ENCODE measurements at places on chromosomes 2 and 18.

GRCh38 chr2:138943470-138943869 is 163.3 kb upstream of the NXPH2 start:
- DNase-seq, result no peak

DNA sequence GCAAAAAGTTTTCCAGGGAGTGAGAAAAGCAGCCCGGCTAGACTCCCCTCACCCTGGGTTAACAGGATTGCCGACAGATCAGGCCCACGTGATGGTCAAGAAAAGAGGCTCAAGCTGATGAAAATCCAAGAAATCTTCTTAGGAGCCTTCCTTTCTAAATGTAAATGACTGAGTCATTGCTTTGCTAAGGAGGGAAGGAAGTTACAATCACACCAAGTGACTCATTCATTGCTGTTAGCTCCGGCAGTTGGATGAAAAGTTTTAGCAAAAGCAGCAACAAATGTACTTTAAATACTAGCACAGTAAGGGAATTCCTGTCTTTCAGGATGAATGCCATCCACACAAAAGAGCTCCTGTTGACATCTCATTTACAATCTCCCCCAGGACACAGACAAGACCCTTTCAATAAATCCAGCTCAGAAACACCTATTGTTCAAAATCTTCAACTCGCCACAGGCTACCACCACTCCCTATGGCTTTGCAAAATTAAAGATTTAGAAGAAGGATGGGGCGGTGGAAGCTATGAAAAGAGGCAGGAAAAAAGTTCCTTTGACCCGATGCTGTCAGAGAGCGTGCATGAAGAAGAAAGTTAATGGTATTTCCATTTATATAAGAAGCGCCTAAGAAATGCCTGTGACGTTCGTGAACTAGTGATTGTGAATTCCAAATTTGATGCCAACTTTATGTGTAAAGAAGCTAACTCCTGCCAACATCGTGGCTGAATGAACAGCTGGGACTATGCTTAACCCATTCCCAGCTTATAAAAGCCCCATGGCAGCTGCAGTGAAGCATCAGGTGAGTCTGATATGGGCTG is 153.7 kb downstream of the TGIF1 start:
- DNase-seq, result peak; percentile 75

GRCh38 chr2:47360927-47361326 is 42.0 kb upstream of the MSH2 start:
- DNase-seq, result peak; percentile 87

- DNase-seq, result no peak
Observed at GRCh38 chr18:40341701-40342100, 1613.3 kb upstream of the PIK3C3 start.

- peak; percentile 38 for DNase-seq
Observed at GRCh38 chr2:158773121-158773520, 22.0 kb upstream of the DAPL1 start.

DNA sequence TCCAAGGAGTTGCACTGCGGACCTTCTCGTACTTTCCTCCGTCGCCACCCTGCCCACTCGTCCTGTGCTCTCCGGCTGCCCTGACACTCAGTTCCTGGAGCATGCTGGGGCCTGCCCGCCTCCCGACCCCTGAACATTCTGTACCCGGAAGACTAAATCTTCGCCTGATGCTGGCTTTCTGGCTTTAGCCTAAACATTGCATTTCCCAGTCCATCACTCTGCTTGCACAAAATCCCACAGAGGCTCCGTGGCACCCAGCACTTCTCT is 550 bp upstream of the SFXN5 start:
- no peak for DNase-seq

DNA sequence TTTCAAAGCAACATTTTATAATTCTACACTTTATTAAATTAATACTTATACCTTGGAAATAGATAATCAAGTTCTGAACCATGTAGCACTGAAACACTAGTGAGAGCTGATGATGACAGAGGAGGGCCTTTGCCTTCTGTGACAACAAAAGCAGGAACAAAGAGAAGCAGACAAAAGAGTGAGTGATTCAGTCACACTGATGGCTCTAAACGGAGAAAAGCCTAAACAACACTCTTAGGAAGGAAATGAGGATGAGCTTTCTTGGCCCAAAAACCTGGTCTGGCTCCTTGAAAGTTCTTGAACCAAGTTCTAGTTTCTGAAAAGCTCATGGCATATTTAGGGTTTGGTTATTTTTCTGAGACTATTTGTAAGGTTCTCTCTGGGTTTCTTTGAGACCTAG is 271.9 kb downstream of the DPP10 start:
- DNase-seq, result no peak

- DNase-seq, result no peak
Observed at GRCh38 chr18:42192251-42193248, 237.5 kb downstream of the PIK3C3 start.

DNA sequence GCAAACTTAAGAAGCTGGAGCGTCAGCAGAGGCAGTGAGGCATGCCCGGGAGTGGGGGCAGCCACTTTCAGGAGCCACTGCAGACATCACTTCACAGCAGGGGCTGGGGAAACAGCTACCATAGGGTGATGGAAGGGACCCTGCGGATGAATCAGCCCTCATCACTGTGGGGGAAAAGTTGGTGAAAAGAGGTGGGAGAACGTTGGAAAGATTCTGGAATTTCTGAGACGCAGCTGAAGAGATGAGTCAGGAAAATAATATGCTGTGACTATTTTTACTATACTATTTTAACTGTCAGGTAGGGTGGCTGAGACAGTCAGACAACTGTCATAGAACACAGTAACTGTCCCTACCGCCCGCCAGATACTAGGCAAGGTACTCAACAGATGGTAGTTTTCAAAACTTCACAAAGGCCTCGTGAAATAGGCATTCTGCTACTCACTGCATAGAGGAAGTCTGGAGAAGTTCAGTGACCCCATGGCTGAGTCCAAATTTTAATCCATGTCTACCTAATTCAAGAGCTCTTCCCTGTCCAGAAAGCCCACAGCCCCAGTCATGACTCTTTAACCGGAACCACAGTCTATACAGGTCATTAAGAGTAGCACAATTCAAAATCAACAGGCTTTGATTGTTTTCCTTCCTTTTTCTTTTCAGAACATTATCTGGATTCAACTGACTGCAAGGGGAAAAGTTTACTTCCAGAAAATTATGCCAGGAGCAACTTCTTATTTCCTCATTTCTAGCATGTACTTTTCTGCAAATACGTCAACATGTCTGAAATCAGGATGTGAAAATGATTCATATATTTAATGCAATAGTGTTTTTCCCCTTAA is 39.3 kb upstream of the EPB41L3 start:
- peak; percentile 63 for DNase-seq

- DNase-seq, result peak; percentile 5
Observed at GRCh38 chr18:69840001-69840400, 107.7 kb downstream of the CD226 start.

DNA sequence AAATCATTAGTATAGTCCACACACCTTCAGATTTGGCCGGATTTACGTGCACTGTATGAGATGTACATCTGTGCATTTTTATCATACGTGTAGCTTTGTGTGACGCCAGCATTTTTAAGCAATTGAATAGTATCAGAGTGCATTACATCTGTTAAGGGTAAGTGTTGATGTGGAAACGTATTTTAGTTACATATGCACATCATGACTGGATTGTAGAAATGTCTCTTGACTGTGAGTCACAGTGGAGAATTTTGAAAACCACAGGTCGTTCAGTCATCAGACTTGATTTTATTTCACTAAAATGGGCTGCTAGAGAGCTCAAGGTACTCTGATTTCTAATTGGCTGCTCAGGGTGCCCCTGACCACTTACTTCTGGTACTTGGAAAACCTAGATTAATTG is 5.4 kb upstream of the GPBAR1 start:
- DNase-seq, result no peak

DNA sequence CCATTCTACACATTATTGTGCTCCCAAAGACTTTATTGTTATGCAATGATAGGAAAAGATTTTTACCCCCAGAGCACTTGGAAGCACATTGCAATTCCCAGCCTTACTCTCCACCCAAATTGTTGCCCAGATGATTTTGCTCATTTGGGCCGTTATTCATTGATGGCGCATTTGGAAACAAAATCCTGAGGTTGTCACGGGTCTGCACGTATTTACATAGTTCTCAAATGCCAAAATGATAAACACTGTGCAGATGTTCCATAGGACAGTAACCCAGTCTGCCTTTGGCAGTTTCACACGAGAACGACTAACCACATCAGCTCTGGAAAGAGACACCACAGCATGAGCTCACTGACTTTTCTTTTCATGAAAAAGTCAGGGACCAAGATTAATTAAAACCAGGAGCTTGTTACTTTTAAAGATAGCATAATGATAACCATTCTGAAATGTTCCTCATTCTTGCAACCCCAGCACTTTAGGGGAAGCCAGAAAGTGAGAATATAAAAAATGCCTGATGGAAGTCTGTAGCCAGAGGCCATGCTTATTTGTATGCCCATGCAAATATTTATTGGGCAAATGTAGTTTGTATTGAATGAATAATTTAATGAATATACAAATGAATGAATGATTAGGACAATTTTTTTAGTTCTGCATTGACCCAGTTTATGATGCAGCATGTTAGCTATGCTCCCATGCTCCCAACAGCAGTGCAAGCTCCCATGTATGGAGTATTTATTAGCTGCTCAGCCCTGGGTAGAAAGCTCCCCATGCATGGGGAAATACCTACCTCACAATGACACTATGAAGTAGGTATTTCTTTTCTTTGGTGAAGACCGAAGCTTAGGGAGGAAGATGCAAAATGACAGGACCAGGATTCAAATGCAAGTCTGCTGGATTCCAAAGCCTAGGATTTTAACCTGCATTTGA is 84.6 kb downstream of the MAIP1 start:
- DNase-seq, result peak; percentile 4

DNA sequence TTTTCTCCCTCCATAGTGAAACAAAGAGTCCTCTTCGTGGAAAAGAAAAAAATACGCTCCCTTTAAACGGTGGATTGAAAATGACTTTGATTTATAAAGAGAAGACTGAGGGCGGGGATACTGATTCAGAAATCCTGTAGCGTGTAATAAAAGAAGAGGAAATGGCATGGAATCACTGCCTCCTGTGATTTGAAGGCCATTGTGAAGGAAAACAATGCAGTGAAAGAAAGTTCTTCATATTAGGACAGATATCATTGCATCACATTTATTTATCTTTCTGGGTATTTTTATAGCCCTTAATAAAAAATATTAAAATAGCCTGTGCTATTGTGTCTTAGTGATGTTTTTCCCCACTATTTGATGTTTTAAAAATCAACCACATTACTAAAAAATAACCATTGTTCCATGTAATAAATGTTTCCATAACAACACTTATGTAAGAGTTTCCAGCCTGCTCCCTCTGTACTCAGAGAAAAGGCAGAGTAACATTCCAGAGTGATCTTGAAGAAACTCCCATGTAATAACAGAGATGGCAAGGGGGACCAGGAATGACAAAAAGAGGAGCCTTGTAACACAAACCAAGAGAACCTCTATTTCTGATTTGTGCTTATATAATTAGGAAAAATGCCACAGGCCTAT is 8.0 kb downstream of the MRPL33 start:
- DNase-seq, result no peak

- no peak for DNase-seq
Observed at GRCh38 chr2:48715042-48715899, 40.3 kb downstream of the LHCGR start.

DNA sequence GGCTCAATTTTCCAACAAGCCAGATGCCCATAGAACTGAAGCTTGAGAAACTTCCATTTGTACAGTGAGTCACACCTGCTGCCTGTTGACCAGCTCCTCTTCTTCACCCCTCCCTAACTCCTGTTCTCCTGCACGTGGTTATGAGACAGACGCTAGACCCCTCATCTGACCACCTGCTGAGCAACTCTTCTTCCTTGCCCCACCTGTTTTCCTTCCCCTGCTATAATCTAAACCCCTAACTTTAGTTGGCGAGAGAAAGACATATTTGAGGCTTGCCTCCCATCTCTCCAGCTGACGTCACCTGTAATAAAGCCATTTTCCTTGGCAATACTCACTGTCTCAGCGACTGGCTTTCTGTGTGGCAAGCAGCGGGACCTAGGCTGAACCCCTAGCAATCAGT is 22.3 kb upstream of the ITM2C start:
- peak; percentile 56 for DNase-seq

DNA sequence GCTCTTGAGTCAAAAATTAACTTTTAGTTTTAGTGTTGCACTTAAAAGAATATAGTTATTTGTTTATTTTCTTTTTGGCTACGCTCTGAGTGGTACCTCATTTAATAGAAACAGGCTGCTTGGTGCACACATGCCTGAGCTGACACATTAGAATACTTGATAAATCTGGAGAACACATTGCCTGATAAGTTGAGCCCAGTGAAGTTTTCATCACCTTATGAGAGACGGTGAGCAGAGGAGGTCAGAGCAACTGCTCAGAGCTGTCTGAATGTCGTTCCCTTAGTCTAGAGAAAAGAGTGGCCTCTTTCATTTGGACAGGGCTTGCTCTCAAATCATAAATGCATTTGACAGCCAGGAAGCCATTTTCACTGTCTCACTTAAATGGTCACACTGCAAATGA is 715.9 kb downstream of the MBD2 start:
- DNase-seq, result no peak

GRCh38 chr2:55296393-55296792 is 27.4 kb upstream of the MTIF2 start:
- no peak for DNase-seq

DNA sequence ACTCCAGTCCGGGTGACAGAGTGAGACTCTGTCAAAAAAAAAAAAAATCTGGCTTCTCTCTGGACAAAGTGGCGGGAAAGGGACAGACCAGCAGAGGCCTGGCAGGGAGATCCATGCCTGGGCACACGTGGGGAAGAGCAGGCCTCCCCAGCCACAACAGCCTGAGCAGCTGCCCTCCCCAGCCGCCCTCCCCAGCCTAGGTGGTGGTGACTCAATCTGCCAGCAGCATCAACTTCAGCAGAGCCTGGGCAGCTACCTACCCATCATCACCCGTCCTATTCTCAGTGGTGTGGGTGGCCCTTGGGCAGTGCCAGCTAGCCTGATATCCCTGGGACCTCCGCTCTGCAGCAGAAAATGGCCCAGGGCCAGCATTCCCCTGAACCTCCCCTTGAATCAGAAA is 612.4 kb downstream of the FBXO15 start:
- no peak for DNase-seq

DNA sequence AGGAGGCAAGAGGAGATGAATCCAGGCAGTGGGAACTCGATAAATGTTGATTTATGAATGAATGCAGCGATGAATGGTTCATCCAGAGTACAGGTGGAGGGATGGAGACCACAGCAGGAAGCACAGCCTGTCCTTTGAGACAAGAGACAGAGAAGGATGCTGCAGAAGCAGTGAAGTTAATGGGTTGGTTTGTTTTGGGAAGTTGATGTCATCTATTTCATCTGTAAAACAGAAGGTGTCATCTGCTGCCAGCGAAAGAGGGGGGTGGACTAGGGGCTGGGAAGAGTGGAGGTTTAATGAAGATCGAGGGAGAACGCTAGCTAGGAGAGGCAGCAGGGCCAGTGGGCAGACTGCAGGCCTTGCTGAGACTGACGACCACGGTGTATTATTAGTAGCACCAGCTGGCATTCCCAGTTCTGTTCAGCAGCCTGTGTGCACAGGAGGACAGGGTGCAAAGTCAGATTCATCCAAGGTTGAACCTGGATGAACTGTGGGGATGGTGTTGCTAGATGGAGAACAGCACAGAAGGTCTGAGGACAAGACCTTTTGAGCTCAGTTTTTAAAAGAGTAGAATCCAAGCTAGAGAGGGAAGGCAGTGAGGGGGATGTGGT is 120.3 kb upstream of the CAPN13 start:
- DNase-seq, result no peak

- DNase-seq, result no peak
Observed at GRCh38 chr2:108128249-108128648, 111.5 kb upstream of the SULT1C3 start.

- DNase-seq, result no peak
Observed at GRCh38 chr2:235162082-235162836, 210.4 kb downstream of the SH3BP4 start.

GRCh38 chr2:217248312-217248935 is 388.6 kb upstream of the TNP1 start:
- DNase-seq, result peak; percentile 42
